ENCODE measurements at places on chromosomes 2 and 18. TPM values are rescaled to one million over a fixed set of nuclear protein-coding genes. Genes with fewer than 3 reads are reported as not detected.

CHAC2 gene
- 0.34 TPM for total RNA-seq

INO80C gene
- 4.3 TPM for total RNA-seq

GPR35 gene
- total RNA-seq: not detected

KIAA2012 gene
- total RNA-seq: not detected

SPC25 gene
- total RNA-seq: 0.44 TPM

SPP2 gene
- not detected for total RNA-seq

NEURL3 gene
- total RNA-seq: not detected

CAPN14 gene
- not detected for total RNA-seq

MAP3K19 gene
- not detected for total RNA-seq

C2orf80 gene
- not detected for total RNA-seq

CAVIN2 gene
- total RNA-seq: 15.7 TPM

TAF4B gene
- 7.4 TPM for total RNA-seq

LRRTM4 gene
- total RNA-seq: not detected

IL1R1 gene
- total RNA-seq: 506 TPM

NR4A2 gene
- 0.19 TPM for total RNA-seq

Measured in cardiac ventricle fibroblast (primary cell).